Heart left ventricle (tissue), 16 donors: ENCODE measurements at places on chromosomes 7 and 10.

DNA sequence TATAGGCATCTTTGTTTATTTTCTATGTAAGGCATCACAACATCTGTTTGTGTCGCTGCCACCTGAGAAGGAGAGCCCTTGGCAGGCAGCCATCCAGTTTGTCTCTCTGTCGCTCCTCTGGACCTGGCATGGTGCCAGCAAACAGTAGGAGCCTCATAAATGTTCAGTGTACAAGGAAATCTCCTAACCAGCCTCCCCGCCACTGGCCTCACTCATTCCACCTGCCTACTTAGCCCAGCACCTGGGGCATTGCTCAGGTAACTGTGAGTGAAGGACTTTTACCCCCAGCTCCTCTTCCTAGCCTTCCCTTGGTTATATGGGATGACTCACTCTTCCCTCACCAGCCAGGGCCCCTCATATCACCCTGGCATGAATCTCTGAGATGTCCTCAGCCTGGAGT is 61.7 kb upstream of the NPTX2 start:
- no peak for DNase-seq

- DNase-seq = no peak
Measured at GRCh38 chr7:3309140-3309539, 8.1 kb downstream of the SDK1 start.

DNA sequence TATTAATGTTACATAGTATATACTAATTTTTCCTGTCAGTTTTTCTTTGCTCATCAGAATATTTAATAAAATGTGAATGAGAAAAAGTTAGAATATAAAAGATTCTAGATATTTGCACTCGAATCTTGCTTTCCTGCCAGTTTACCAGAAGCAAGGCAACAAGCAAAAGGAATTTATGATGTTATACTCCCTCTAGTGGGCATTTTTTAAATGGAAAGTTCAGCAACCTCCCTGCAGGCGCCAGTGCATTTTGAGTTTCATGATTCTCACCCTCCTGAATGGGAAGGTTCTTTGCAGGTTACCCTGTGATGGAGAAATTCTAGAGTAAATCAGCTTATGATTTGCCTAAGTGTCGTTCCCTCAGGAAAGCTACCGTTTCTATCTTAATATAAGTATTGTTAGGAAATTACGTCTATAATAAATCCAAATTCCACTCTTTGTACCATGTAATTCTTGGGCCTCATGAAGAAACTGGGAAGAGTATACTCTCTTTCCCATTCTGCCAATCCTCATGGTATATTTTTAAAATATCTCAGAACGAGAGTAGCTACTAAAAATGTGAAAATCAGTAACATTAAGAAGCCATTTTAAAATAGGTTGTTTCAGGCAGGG is 350.0 kb downstream of the CRPPA start:
- no peak for DNase-seq

DNA sequence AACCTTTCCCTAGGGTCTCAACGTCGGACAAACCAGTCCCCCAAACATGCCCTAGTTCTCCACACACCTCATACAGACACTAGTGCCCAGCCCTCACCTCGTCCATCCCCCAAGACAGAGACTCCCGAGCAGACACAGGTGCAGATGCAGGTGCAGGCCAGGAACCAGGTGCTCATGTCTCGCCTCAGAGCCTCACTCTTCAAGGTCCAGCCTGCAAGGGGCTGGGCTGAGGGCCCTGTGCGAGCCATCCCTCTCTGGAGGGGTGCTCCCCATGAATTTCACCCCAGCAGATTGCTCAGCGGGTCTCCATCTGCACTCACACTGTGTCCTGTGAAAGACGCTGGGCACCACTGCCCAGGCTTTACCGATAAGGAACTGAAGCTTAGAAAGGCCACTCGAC is 36.9 kb upstream of the TUBB8 start:
- no peak for DNase-seq

GRCh38 chr10:112778579-112778978 is 171.5 kb upstream of the TCF7L2 start:
- DNase-seq = no peak

- peak; percentile 29 for DNase-seq
Measured at GRCh38 chr10:119364645-119365600, 157.6 kb downstream of the GRK5 start.

DNA sequence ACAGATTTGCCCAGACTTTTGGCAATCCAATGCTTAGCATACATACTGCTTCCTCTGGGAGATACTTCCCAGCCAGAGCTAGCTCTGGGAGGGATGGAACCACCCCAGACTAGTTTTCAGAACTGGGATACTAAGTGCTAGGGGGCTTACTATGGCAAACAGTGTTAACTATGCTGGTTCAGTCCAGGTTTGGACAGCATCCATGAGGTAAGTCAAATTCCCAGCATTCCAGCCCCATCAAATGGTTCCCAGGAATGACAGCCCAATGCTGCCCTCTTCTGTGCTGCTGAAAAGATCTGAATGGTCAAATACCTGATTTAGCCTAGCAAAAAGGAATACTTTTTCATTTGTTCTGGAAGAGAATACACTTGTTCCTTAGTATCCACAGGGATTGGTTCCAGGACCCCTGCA is 141.7 kb upstream of the CCDC6 start:
- DNase-seq = no peak

DNA sequence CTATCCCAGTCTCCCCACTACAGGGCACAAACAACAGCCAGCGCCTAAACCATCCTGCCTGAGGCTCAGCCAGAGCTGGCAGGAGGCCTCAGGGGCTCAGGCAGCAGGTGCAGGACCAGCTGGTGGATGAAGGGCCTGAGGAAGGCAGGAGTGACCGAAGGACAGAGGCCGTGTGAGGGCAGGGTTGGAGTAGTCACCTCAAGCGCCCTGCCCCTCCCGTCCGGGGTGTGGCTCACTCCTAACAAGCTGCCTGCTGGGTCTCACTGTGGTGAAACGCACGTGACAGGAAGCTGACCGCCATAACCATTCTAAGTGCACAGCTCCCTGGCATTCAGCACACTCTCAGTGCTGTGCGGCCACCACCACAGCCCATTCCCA is 281.1 kb downstream of the ELFN1 start:
- DNase-seq = peak; percentile 59

GRCh38 chr7:157370742-157371141 is 33.9 kb downstream of the DNAJB6 start:
- no peak for DNase-seq

DNA sequence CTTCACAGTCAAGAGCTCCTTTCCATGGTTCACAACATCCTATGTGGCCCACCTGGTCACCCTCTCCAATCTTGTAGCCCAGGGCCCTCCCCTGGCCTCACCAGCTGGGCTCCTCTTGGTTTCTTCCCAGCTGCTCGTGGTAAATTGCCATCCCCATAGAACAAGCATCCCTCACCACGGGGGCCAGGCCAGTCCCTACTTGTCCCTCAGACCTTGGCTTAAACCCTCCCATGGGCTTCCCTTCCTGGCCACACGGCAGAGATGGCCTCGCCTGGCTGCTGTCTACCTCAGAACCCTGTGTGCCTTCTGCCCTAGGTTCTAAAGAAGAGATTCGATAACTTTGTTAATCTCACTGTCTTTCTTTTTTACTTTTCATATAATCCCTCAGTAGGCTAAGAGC is 153.3 kb upstream of the TCERG1L start:
- DNase-seq = no peak

- no peak for DNase-seq
Measured at GRCh38 chr7:120805636-120806388, 52.1 kb downstream of the TSPAN12 start.
